Left lung (tissue), 14 donors: ENCODE measurements at places on chromosomes 16 and 17. TPM values are rescaled to one million over a fixed set of nuclear protein-coding genes. Genes with fewer than 3 reads are reported as not detected.

MYH11 gene
- 114 TPM for polyA plus RNA-seq

BAIAP3 gene
- polyA plus RNA-seq: 8.3 TPM

KRT39 gene
- polyA plus RNA-seq: not detected

FA2H gene
- 5.0 TPM for polyA plus RNA-seq

CCDC43 gene
- polyA plus RNA-seq: 30.0 TPM

CAMKK1 gene
- 4.9 TPM for polyA plus RNA-seq

RAB11FIP4 gene
- 7.4 TPM for polyA plus RNA-seq

CHD9NB gene
- 2.5 TPM for polyA plus RNA-seq
